Stomach (tissue), 19 donors: ENCODE measurements at places on chromosomes 4 and X.

- peak; percentile 44 for DNase-seq
Observed at GRCh38 chr4:1187182-1187581, 14.8 kb upstream of the SPON2 start.

DNA sequence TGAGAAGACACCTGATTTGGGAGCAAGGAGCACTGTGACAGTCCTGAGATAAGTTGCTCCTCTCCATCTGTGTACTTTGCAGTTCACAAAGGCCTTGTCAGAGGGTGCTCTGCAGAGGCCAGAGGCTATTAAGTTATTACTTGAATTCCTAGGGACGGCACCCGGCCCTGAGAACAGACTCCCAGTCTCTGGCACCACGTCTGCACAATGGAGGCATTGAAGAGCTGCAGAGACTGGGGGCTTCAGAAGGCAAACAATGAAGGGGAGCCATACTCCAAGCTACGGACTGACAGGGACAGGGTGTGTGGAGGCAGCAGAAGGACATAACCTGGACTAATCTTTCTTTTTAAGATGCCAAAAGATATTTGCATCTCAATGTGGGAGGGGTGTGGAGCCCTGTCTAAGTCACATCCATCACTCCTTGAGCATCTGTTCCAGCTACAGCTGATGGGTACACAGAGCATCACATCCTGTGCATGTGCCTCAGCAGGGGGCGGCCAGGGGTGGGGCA lies 11.5 kb downstream of the RASGEF1B start:
- DNase-seq = no peak

DNA sequence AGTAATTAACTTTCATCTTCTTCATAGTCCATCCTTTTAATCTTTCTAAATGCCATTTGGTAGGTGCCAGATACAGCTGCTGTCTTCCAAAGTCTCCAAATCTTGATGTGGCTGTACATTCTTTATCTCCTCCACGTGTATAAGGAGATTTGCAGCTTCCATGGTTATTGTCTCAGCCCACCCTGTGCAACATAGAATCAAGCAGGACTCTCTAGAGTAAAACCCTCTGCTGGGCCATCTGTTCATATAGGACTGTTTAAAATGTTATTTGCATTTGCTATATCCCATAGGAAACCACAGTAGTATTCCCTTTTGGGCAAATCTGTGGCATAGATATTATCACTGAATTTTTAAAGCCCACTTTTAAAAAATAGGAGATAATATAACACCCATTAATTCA lies 527.2 kb upstream of the EPHA5 start:
- no peak for DNase-seq

GRCh38 chr4:94171616-94172015 lies 36.0 kb upstream of the SMARCAD1 start:
- DNase-seq = no peak

GRCh38 chr4:68451246-68452211 lies 4.3 kb downstream of the TMPRSS11E start:
- DNase-seq = no peak

GRCh38 chr4:891747-892146 lies 40.4 kb downstream of the GAK start:
- no peak for DNase-seq

- no peak for DNase-seq
Observed at GRCh38 chr4:82984459-82984858, 26.2 kb downstream of the LIN54 start.

DNA sequence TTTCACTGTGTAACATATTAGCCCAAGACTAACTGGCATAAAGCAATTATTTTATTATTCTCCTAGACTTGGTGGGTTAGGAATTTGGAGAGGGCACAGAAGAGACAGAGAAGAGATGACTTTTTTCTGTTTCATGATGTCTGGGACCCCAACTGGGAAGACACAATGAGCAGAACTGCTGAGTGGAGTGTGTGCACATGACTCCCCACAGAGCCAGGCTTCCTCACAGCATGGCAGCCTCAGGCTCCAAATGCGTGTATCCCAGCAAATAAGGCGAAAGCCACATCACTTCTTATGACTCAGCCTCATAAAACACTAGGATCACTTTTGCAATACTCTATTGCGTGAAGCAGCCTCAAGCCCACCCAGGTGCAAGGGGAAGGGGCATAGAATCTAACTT lies 68.4 kb downstream of the MFAP3L start:
- no peak for DNase-seq

- no peak for DNase-seq
Observed at GRCh38 chr4:6909970-6910339, 329 bp downstream of the TBC1D14 start.

DNA sequence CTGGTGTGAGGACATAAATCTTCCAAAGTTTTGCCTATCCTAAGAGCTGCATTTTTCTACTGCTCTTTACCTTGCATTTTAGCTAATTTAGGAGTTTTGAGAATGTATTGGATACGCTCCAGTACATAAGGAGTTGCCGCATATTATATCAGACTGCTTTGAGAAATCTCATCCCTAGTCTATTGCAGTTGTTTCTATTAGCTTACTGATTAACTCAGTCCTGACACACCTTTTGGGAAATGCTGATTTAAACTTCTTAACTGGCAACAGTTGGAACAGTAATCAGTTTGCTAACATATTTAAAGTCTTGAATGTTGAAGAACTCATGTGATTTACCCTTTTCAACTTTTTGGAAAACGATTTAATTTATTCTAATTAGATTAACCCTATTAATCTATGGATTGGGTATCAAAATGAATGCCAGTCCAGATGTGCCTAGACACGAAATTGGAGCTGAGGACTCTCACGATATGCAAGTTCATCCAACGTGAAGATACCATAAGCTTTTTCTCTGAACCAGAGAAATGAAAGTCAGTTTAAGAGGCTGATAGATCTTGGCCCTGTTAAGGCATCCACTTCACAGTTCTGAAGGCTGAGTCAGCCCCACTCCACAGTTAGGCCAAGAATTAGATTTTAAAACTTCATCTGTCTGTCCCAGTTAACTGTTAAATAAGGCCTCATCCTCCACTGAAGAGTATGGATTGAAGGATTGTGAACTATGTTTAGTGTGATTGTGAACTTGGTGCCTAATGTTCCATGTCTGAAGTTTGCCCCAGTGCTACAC lies 90.0 kb downstream of the MAOA start:
- DNase-seq = peak; percentile 20

DNA sequence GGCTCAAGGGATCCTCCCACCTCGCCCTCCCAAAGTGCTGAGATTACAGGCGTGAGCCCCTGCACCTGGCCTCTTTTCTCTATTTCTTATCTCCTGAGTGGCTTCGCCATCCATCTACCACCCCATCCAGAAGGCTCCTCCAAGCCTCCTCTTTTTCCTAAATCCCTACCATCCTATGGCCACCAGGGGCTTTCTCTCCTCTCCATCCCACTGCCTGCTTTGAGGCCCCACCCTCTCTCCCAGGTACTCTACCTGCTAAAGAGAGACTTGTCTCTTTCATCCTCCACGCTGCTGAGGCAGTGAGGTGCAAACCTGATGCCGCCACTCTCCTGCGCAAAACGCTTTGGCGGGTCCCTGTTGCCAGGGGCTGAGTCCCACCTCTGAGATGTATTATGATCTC lies 7.0 kb downstream of the RS1 start:
- no peak for DNase-seq

- no peak for DNase-seq
Observed at GRCh38 chr4:125572601-125573000, 257.8 kb downstream of the FAT4 start.

DNA sequence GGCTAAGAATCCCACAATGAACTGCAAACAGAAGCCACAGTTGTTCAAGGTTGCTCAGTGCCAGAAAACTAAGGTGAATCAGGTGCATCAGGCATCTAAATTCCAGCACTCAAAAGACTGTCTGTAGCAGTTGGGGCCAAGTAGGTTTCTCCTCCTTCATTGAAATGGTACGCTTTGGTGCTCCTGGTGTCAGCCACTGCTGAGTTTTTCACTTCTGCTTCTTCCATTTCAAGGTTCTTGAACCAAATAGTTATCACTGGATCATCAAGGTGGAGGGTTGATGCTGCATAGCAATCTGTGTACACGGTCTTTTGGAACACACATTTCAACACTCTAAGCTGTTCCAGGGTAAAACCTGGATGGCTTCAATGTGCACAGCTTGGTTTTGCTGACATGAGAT lies 74.4 kb downstream of the TMA16 start:
- no peak for DNase-seq

- DNase-seq = peak; percentile 57
Observed at GRCh38 chrX:103607364-103608305, at the start of gene TCEAL3. Gene TCEAL3 (plus strand): TSS chrX:103607963. CDS start chrX:103609065, 1,102 bp downstream.

DNA sequence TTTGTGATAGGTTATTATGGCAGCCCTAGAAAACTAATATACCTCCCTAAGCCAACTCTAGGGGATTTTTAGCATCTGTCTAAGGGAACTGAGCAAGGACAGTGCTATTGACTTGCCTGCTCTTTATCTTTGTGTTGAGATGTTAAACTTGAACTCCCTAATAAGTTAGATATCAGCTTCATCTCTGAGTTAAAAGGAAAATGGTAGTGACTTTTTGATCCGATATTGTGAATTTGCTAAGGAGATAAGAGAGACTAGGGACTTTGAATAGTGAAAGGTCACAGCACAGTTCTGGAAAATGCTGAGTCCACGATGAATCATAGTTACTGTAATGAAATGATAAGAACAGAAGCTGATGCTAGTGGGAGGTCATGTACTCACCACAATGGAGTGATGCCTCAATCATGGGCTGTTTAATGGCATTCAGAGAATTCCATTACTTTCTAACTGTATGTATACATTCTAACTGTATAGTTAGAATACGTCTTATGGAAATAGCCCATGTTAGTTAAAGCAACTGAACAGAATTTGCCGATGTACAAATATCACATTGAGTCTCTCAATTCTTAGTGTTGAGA lies 147.2 kb downstream of the GLRA3 start:
- no peak for DNase-seq

DNA sequence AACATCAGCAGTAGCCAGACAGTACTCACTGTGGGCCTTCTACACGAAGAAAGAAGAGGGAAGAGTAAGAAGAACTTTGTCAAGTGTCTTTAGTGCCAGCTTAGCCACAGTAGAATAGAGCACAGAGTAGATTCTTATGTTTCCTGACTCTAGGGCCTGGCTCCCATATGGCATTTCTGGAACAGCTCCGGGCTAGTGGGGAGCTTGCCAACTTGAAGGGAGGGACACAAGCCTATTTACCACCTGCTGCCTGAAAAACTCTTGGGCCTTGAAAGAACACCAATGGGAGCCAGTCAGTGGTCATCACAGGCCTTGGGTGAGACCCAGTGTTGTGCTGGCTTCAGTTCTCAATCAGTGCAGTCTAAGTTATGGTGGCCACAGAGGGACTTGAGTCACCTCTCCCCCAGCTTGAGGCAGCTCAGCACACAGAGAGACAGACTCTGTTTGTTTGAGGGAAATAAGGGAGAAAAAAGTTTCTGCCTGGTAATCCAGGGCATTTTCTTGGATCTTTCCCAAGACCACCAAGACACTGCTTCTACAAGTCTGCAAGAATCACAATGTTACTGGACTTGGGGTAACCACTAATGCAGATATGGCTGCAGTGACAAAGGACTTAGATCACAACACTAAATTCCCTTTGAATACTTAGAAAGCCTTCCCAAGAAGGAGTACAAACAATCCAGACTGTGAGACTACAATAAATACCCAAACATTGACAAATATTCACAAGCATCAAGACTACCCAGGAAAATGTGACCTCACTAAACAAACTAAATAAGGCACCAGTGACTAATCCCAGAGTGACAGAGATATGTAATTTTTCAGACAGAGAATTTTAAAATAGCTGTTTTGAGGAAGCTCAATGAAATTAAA lies 261.0 kb upstream of the NDST3 start:
- DNase-seq = no peak
